ENCODE measurements at places on chromosomes 3 and 15. TPM values are rescaled to one million over a fixed set of nuclear protein-coding genes. Genes with fewer than 3 reads are reported as not detected.

GRCh38 chr15:70036585-70037291 is 61.0 kb downstream of the TLE3 start:
- no peak for DNase-seq
- H3K27me3 ChIP-seq: no peaks in the 10 kb centered on the region
- H3K27ac ChIP-seq: no peak overlapping the region
- H3K4me1 ChIP-seq: no peaks in the 10 kb centered on the region
- no peak overlapping the region for H3K4me3 ChIP-seq

- H3K27me3 ChIP-seq: no peaks in the 10 kb centered on the region
- H3K4me1 ChIP-seq: no peaks in the 10 kb centered on the region
- no peak overlapping the region for H3K4me3 ChIP-seq
- no peak overlapping the region for H3K27ac ChIP-seq
- DNase-seq: no peak
- no peaks in the 10 kb centered on the region for H3K36me3 ChIP-seq
Measured at GRCh38 chr3:146026547-146026946, 134.4 kb downstream of the PLOD2 start.

GRCh38 chr15:52803467-52804306 is 13.6 kb upstream of the ONECUT1 start:
- no peak overlapping the region for H3K4me3 ChIP-seq
- no peak overlapping the region for H3K27ac ChIP-seq
- H3K4me1 ChIP-seq: peaks cover 32% of the 10 kb centered on the region
- peaks cover 58% of the 10 kb centered on the region for H3K27me3 ChIP-seq

DNA sequence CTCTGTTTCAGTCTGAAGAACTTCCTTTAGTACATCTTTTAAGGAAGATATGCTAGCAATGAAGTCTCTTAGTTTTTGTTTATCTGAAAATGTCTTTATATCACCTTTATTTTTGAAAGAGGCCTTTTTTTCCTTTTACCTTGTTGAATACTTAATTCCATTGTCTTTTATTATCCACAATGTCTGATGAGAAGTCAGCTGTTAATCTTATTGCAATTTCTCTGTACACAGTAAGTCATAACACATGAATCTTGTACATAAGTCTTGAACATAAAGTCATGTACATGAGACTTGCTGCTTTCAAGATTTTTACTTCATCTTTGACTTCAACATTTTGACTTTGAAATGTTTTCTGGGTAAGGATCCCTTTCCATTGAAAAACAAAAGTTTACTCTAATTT is 424.3 kb upstream of the ATP10A start:
- no peaks in the 10 kb centered on the region for H3K36me3 ChIP-seq
- H3K4me3 ChIP-seq: no peak overlapping the region
- H3K27me3 ChIP-seq: no peaks in the 10 kb centered on the region
- no peak overlapping the region for H3K27ac ChIP-seq

GRCh38 chr3:120021523-120021922 is 72.7 kb downstream of the GSK3B start:
- H3K4me3 ChIP-seq: no peak overlapping the region
- H3K27ac ChIP-seq: no peak overlapping the region
- peaks cover 15% of the 10 kb centered on the region for H3K4me1 ChIP-seq
- no peaks in the 10 kb centered on the region for H3K27me3 ChIP-seq
- H3K36me3 ChIP-seq: no peaks in the 10 kb centered on the region

DNA sequence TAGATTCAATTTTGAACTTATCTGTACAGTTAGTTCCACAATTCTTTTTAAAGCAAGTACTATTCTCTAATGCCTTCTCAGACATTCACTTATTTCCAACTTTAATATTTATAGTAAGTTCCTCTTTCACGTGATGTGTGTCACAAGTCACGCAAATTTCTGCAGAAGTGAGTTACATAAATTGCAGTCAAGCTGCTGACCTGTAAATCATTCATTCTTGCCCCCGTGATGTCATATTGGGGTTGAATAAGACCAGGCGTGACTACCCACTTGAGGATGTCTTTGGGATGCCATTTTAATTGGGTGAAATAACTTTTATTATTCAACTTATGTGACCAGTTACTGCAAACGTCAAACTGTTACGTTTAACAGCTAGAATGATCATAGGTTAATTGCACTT is 15.1 kb downstream of the PPARG start:
- H3K27me3 ChIP-seq: no peaks in the 10 kb centered on the region
- no peaks in the 10 kb centered on the region for H3K36me3 ChIP-seq
- no peak overlapping the region for H3K4me3 ChIP-seq

HRG gene
- total RNA-seq: not detected

- no peaks in the 10 kb centered on the region for H3K27me3 ChIP-seq
- H3K27ac ChIP-seq: no peak overlapping the region
- no peak for DNase-seq
- H3K4me3 ChIP-seq: no peak overlapping the region
- no peaks in the 10 kb centered on the region for H3K4me1 ChIP-seq
Measured at GRCh38 chr3:8387571-8387970, 114.1 kb upstream of the LMCD1 start.

DNA sequence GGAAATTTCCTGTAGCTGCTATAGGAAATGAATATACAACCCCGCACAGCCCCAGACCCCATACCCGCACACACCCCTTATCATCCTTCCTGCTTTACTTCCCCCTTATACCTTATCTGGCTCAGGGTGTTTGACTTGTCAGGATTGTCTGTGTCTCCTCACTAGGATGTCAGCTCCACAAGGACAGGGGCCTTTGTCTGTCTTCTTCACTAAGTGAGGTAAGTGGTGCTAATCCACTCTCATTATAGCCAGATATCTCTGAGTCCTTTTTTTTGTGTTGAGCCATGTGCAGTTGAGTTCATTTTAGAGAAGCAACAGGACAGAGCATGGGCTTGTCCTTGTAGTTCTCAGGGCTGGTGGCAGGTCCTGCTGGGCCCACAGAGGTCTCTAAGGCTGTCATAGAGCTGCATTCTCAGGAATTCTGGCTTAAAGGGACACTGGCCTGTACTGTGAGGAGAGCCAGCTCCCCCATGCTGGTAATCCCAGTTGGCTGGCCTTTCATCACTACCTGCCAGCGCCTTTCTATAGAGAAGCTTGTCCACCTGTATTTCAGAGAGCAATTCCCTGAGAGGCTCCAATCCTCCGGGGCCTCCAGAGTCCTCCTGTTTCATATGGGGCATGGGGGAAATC is 9.0 kb downstream of the KY start:
- no peaks in the 10 kb centered on the region for H3K4me1 ChIP-seq
- no peak overlapping the region for H3K4me3 ChIP-seq
- DNase-seq: no peak
- H3K27ac ChIP-seq: no peak overlapping the region
- peaks cover 8% of the 10 kb centered on the region for H3K36me3 ChIP-seq
